ENCODE measurements at places on chromosomes 7 and 10.

- DNase-seq, result no peak
Measured at GRCh38 chr10:33967606-33968120, 633.2 kb upstream of the NRP1 start.

- peak; percentile 52 for DNase-seq
Measured at GRCh38 chr10:7260412-7260900, 150.4 kb downstream of the SFMBT2 start.

GRCh38 chr10:104359811-104360210 lies 6.2 kb downstream of the CFAP58 start:
- DNase-seq, result no peak

- DNase-seq, result no peak
Measured at GRCh38 chr10:77970869-77971803, 44.6 kb upstream of the DLG5 start.

DNA sequence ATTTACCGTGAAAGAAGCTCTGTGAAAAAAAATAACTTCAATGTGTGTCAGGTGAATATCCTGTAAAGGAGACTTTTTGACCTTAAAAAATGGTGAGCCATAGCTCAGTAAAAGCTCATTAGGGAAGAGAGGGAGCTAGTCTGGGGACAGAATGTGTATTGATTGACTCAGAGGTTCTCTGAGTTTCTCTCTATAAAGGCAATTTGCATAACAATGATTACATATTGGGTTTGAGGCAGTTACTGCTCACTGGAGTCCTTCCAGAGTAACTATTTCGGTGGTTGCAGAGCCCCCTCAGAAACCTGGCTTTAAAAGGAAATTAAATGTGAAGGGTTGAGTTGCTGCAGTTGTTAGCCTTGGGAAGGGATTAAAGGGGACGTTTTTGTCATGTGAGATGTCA lies 181.6 kb downstream of the GALNT17 start:
- no peak for DNase-seq

GRCh38 chr10:7423521-7423920 lies 12.7 kb upstream of the SFMBT2 start:
- no peak for DNase-seq

All from frontal cortex (tissue), 4 donors.